ENCODE measurements at places on chromosomes 2 and 18.
A peak's percentile ranks its signal among the peaks of the same experiment; 100 is the strongest.

- DNase-seq: no peak
Observed at GRCh38 chr18:75130591-75131328, 78.2 kb downstream of the PTGR3 start.

DNA sequence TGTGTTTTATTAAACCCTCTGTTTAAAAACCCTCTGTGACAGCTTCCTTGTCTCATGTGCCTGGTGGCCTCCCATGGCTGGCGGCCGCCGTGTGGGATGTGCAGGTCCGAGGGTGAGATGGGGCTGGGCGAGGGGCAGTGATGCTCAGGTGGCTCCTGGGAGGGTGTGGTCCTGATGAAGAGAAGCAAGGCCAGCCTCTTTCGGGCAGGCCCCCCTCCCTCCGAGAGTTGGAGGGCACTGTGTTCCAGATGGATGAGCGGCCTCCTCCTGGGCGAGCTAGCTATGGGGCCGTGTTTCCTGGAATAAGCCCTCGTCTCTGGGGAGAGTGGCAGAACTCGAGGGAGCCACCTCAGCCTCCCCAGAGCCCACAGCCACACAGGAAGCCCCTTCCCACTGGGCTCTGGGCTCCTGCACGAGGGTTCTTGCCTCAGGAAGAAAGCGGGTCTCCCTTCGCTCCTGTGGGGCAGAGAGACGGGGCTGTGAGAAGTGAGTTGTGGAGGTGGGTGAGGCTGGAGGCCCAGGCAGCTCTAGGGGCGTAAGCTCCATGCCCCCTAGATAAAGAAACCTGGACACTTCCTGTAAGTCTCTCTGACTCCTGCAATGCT, 72.1 kb downstream of the ASB1 start:
- peak; percentile 28 for DNase-seq

GRCh38 chr2:37917281-37918228, 7.5 kb upstream of the RMDN2 start:
- no peak for DNase-seq

DNA sequence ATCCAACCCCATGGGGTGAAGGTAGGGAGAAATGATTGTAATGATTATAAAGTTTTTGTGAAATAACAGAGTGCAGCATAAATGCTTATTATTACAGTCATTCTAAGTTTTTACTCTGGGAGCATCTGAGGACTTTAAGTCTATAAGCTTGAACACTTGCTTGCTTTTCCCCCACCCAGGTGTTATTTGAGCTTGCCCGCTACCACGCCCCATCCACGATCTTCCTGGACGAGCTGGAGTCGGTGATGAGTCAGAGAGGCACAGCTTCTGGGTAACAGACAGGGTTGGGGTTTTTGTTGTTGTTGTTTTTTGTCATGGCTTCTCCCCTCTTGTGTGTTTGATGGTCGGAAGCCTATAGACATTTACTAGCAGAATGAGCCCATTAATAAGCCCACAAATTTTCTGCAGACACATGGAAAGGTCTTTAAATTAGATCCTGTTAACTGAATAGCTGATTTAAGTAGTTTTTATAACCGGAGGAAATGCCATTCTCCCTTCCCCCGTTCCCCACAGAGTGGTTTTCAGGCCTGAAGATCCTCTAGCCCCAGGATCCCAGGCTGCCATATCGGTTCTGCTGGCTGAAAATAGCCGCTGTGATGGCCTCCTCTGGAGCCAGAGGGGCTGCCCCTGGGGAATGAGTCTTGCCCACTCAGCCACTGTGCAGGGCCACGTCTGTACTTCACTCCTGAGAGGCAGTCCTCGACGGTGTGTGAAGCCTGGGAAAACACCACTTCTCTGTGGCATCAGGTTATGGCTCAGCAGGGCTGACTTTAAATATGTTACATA, 39.9 kb upstream of the ELOA2 start:
- DNase-seq: no peak

- DNase-seq: peak; percentile 33
Observed at GRCh38 chr18:12334366-12334808, 26.3 kb downstream of the TUBB6 start.

DNA sequence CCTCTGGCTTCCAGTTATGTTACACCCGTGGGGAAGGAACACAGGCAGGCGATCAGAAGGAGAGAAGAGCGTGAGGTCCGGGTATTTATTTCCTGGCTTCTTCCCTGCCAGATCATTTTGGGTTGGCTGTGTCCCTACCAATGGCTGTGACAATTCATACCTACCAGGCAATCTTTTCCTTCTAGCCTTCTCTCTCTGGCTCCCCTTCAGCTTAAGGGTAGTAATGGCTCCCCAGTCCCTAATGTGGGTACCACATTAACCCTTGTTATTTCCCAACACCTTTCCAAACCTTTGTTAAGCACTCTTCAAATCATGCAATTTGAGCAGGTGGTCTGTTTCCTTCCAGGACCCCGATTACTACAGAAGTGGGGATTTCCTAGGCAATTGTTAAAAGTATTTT, 78.8 kb upstream of the LYPD6B start:
- no peak for DNase-seq

DNA sequence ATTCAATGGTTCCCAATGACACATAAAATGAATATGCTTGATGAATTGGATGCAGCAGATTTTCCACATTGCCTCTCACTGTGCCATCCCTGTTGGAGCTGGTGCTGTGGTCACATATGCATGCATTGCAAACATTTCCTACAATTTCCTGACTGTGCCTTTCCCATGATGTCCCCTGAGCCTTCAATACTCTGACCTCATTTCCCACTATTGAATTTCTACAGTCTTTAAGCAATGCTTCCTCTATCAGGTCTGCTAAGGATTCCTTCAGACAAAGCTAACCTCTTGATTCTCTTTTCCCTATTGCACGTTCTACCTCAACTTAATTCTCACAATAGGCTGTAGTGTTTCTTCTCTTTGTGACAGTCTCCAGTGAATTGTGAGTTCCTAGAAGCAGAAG, 342.5 kb upstream of the CRIM1 start:
- no peak for DNase-seq

GRCh38 chr2:180664507-180664906, 315.9 kb upstream of the UBE2E3 start:
- DNase-seq: no peak

DNA sequence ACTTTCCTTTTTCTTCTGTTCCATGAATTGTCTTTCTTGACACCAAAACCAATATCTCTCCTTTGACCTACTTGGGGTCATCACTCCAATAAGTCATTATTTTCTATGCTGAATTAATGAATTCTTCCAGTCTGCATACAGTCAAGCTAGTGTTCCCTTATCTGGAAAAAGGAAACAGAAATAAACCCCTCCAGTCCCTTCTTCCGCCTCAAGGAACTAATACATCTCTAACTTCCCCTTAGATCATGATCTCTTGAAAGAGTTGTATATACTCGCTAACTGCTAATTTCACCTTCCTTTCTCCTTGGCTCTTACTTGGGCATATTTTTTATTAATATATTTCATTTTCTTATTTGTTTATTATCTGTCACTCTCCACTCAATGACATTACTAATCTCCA, 7.3 kb upstream of the ARHGAP15 start:
- DNase-seq: no peak

DNA sequence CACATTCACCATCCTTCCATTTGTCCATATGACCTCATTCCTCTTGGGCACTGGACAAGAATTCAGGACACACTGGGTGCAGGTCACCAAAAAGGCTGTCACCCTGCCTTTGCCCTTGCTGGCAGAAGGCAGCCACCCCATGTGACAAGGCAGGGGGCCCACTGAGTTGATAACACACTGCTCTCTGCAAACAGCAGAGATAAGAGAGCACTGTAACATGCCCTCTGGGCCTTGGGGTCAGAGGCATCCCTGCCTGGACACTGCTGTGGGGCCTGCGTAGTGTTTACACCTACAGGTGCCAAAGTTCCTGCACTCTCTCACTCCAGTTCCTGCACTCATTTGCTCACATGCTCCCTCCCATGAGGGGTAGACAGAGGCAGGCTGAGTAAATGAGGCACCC, 344.7 kb upstream of the TCF4 start:
- DNase-seq: no peak

- no peak for DNase-seq
Observed at GRCh38 chr2:55555977-55556376, 36.5 kb downstream of the CFAP36 start.

DNA sequence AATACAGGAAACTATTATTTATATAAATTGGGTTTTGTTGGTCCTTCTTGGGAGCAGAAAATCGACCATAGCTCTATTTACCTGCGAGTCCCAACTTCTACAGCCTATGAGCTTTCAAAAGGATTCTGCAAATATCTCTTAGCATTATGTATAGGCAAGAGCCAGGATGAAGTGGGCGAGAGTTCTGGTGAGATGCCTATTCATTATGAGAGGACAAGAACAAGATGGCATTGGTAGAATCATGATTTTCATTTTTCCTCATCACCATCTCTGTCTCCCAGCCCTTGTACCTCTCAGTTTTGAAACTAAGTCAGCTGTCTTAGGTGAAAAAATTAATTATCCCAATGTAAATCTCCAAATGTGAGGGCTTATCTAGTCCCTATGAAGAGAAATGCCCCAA, 25.0 kb downstream of the WIPF1 start:
- DNase-seq: no peak

GRCh38 chr18:79510046-79510685, 114.4 kb downstream of the NFATC1 start:
- DNase-seq: no peak

DNA sequence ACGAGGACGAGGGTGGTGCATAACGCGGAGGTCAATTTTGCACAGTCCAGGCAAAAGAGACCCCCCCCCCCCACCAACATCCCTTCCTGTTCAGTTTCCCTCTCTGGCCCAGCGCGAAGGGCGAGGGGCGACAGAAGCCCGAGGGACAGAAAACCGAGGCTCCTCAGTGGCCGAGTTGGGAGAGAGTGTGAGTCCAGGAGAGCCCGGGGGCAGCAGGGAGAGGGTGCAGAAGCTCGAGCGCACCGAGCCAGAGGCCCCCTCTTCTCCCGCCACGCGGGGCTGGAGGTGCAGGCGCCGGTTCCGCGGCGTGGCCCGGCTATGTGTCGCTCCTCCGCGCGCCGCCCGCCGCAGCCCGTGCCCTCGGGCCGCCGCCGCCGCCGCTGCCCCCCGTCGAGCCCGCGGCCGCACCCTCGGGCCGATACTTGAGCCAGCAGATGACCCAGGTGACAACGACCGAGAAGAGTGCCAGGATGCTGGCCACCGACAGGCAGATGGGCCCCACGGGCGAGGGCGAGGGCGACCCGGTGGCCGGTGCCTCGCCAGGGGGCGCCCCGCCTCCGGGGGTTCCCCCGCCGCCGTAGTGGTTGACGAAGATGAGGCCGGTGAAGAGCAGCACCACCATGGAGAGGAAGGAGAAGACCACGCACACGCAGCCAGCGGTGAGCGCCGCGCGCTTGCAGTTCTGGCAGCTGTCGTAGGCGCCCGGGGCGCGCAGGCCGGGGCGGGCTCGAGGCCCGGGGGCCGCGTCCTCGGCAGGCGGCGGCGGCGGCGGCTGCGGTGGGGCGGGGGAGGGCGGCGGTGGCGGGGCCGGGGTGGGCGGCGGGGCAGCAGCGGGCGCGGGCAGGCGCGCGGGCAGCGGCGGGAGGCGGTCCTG, 20.2 kb upstream of the PAX3 start:
- peak; percentile 59 for DNase-seq

GRCh38 chr2:168916331-168916675, 15.2 kb downstream of the G6PC2 start:
- DNase-seq: no peak

DNA sequence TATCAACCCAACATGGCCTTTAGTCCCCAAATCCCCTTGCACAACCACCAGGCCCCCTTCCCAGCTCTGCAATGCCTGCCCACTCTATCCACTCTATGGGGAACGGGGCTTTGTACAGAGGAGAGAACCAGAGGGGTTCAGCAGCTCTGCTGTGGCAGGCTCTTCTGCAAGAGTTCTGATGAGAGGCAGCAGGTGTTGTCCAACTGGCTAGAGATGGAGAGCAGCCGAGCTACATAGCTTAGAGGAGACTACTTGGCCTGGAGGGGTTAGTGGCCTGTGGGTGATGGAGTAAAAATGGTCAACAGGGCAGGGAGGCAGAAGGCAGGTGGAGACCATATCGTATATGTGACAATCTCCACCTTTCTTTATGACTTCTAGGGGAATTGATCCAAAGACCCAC, 103.0 kb downstream of the QPCT start:
- DNase-seq: no peak

DNA sequence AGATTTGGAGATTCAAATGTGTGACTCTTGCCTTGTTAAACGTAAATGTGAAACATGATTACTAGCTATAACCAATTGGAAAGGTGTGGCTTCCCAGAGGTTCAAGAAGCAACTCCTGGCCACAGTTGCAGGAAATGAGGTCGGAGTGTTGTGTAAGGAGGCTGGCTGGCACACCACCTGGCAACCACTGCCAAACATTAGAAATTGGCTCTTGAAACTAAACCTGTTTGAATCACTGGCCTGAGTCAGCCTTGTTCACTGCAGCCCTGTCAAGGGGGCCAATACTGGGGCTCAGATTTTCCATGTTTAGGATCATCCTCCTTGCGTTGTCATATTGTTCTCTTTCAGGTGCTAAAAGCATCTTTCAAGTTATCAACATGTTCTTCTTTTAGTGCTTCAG, 206.3 kb downstream of the ARL6IP6 start:
- DNase-seq: no peak

GRCh38 chr2:181787310-181788048, 104.1 kb upstream of the ITPRID2 start:
- no peak for DNase-seq

DNA sequence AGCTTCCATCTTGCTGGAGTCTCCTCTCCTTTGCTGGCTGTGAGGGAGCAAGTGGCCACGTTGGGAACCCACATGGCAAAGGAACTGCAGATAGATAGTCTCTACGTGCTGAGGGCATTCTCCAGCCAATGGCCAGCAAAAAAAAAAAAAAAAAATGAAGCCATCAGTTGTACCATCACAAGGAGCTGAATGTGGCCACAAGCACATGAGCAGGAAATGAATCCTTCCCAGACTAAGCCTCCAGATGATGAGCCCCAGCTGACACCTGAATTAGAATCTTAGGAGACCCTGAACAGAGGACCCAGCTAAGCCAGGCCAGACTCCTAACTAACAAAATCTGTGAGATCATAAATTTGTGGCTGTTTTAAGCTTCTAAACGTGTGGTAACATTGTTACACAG, 57.9 kb downstream of the SPIRE1 start:
- no peak for DNase-seq

GRCh38 chr2:67854103-67854743, 208.6 kb downstream of the C1D start:
- DNase-seq: no peak

- no peak for DNase-seq
Observed at GRCh38 chr2:20212459-20212870, 12.5 kb downstream of the SDC1 start.

DNA sequence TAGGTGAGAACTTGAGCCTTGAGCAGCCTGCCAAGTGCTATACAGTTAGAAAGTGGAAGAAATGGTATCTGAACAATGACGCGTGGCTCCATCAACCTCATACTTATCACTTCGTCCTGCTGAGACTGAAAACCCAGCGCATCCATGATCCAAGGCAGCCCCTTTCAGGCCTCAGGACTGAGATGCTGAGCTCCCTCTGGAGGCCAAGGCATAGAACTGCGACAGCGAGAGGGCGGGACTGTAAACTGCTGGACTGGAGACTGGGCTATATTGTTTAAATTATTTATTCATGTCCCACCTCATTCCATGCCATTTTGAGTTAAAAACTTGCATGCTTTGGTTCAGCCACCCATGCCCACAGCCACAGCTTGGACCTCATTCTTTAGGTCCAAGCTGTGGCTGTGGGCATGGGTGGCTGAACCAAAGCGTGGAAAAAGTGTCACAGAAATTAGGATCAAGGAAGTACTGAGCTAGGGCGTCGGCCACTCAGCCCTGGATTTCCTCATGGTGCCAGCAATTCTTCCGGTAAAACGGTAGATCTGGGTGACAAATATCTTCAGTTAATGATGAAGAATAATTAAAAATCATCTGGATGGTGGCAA, 195.5 kb downstream of the L3MBTL4 start:
- no peak for DNase-seq

All from activated CD8-positive, alpha-beta memory T cell treated with anti-CD3 and anti-CD28 coated beads for 24 hours (primary cell).